Left colon (tissue), 2 donors: ENCODE measurements at places on chromosomes 4 and X. TPM values are rescaled to one million over a fixed set of nuclear protein-coding genes. Genes with fewer than 3 reads are reported as not detected.

TNMD gene
- 1.1 TPM for total RNA-seq

TMEM31 gene
- total RNA-seq: not detected

AR gene
- 0.37 TPM for total RNA-seq

SLC25A4 gene
- total RNA-seq: 37.9 TPM

NAP1L5 gene
- 1.4 TPM for total RNA-seq

DGAT2L6 gene
- not detected for total RNA-seq

SERPINA7 gene
- total RNA-seq: not detected

ETDA gene
- total RNA-seq: not detected

GPR143 gene
- 0.82 TPM for total RNA-seq

TEX11 gene
- 1.0 TPM for total RNA-seq

ZAR1 gene
- total RNA-seq: not detected

MGAT4D gene
- total RNA-seq: not detected

STBD1 gene
- 12.9 TPM for total RNA-seq

ARMCX4 gene
- total RNA-seq: 6.9 TPM

PCDH18 gene
- total RNA-seq: 3.1 TPM

AFP gene
- total RNA-seq: not detected

BBS12 gene
- total RNA-seq: 5.2 TPM

GAGE12J gene
- not detected for total RNA-seq

ANXA3 gene
- 44.8 TPM for total RNA-seq

ZNF185 gene
- total RNA-seq: 4.6 TPM
